ENCODE measurements at places on chromosomes 4 and X. TPM values are rescaled to one million over a fixed set of nuclear protein-coding genes. Genes with fewer than 3 reads are reported as not detected.

Gene STATH
- not detected for total RNA-seq

Gene FDCSP
- total RNA-seq, result not detected

Gene TEX13A
- not detected for total RNA-seq

GRCh38 chr4:106344647-106344970 lies 24.0 kb downstream of the GIMD1 start:
- no peak for DNase-seq

GRCh38 chrX:11439846-11440245 lies 146.6 kb downstream of the AMELX start:
- no peak for DNase-seq

DNA sequence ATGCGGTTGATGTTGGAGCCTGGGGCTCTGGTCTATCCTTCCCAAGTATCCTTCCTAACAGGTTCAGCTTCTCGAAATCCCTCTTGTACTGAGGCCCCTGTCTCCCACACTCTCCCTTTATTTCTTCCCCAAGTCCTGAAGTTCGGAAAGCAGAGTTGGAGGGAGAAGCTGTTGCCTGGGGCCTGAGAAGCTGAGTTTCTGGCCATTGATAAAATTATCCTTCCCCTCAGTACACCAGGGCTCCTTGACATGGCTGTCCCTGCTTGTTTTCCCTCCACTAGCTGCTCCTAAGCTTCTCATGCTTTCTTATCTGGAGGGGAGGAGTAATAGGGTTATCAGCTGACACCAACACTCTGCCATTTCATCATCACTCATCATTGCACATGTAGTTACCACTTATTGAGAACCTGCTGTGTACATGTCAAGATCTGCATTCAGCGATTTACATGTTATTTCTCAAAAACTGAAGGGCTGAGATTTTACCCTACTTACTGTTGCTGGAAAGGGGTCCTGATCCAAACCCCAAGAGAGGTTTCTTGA lies 58.0 kb downstream of the FUNDC1 start:
- no peak for DNase-seq

- no peak for DNase-seq
Measured at GRCh38 chr4:129314781-129315180, 218.8 kb downstream of the C4orf33 start.

DNA sequence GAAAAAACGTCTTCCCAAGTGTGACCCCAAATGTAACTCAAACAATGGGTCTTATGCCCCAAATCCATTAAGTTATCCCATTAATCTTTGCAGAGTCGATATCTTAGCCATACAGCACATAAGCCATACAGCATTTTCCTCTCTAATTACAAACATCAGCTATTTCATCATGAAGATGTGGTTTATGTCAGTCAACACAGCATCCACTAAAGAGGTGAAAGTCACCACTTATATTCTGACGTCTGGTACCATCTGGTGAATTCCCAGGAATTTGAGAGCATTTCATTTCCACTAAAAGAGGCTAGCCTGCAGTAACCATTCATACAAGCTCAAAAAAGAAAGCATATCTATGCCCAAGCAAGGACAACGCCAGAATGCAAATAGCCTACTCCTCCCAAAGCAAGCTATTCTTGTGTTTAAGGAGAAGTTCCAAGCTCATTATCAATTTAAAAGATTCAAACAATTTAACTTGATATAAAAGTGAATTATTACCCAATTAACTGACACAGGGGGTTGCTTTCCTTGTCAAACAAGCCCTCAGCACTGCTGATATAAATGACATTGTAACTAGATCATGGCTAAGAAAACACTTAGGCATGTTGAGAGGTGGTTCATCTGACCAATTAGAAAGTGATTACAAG lies 203.3 kb downstream of the ANTXR2 start:
- DNase-seq, result no peak

DNA sequence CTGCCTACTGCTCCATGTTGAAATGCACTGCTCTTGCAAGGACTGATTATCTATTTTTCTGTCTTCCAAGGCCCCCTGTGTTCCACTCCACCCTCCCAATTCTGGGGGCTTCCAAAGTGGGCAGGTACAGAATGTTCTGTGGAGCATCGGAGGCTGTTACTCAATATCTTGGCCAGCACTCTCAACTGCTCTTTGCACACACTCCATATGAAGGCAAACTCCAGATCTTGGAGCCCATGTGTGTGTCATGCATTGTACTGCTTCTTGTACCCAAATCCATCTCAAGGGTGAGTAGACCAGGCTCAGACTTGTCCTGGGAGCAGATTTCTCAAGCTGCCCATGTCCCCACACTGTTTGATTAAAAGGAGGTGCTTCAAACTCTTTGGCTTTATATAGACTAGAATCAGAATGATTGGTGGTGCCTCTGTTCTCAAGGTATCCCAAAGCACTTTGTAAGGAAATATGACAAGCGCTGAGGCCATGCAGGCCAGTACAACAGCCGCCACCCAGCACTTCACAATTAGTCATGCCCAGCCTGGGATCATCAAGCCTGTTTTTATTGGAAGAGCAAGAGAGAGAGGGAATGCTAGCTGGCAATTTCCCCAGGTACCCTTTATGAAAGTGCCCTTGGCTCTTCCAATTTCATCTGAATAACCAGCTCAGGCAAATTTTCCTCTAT lies 44.3 kb downstream of the AR start:
- no peak for DNase-seq

All from progenitor cell of endocrine pancreas (in vitro differentiated cells).